Melanocyte of skin (primary cell): ENCODE measurements at places on chromosomes 7 and 10. TPM values are rescaled to one million over a fixed set of nuclear protein-coding genes. Genes with fewer than 3 reads are reported as not detected.

NUPR2 gene
- total RNA-seq, result not detected in 2 replicates

TMEM229A gene
- total RNA-seq, result not detected in 2 replicates

CALHM1 gene
- not detected in 2 replicates for total RNA-seq

GIMAP8 gene
- total RNA-seq, result not detected in 2 replicates

HOXA6 gene
- total RNA-seq, result 0.33 and 1.7 TPM in 2 replicates

ATRNL1 gene
- 12.4 and 22.9 TPM in 2 replicates for total RNA-seq

ASZ1 gene
- total RNA-seq, result not detected in 2 replicates

CASP2 gene
- total RNA-seq, result 11.0 and 18.9 TPM in 2 replicates

CYP2C18 gene
- not detected in 2 replicates for total RNA-seq

NPY gene
- not detected in 2 replicates for total RNA-seq

EGR2 gene
- under 0.01 TPM in 1 of 2 replicates, not detected in the other for total RNA-seq

HMX3 gene
- not detected in 2 replicates for total RNA-seq

OR13A1 gene
- total RNA-seq, result not detected in 2 replicates

AGMO gene
- 0.15 and 0.33 TPM in 2 replicates for total RNA-seq

FOXP2 gene
- 1.7 and 4.5 TPM in 2 replicates for total RNA-seq

ABCB1 gene
- 2.4 and 3.6 TPM in 2 replicates for total RNA-seq

SLC39A12 gene
- total RNA-seq, result 0.67 and 1.1 TPM in 2 replicates

VPS26A gene
- total RNA-seq, result 33.7 and 44.7 TPM in 2 replicates

RPEL1 gene
- total RNA-seq, result under 0.01 TPM in 2 replicates

CALHM3 gene
- total RNA-seq, result not detected in 2 replicates

GPR158 gene
- total RNA-seq, result 1.3 and 3.2 TPM in 2 replicates

ENTPD1 gene
- total RNA-seq, result under 0.01 and 0.73 TPM in 2 replicates

HIPK2 gene
- total RNA-seq, result 26.8 and 27.3 TPM in 2 replicates

CRCP gene
- total RNA-seq, result 23.1 and 30.5 TPM in 2 replicates

SLC29A4 gene
- total RNA-seq, result 0.31 and 0.33 TPM in 2 replicates

NEBL gene
- under 0.01 TPM in 1 of 2 replicates, not detected in the other for total RNA-seq

TNRC18 gene
- total RNA-seq, result 29.3 and 47.3 TPM in 2 replicates

PPP1R3C gene
- total RNA-seq, result 7.9 and 41.8 TPM in 2 replicates

CYP2C19 gene
- not detected in 2 replicates for total RNA-seq

LRRN3 gene
- 0.73 and 3.1 TPM in 2 replicates for total RNA-seq

LRRD1 gene
- total RNA-seq, result under 0.01 TPM in 1 of 2 replicates, not detected in the other

APBB1IP gene
- total RNA-seq, result not detected in 2 replicates

CFAP46 gene
- 0.69 and 0.73 TPM in 2 replicates for total RNA-seq

COBL gene
- total RNA-seq, result 0.33 and 9.3 TPM in 2 replicates

OR2F2 gene
- not detected in 2 replicates for total RNA-seq

DNAJB9 gene
- total RNA-seq, result 24.1 and 33.8 TPM in 2 replicates

CLEC5A gene
- not detected in 2 replicates for total RNA-seq

GPR141 gene
- not detected in 2 replicates for total RNA-seq

SEMA3D gene
- total RNA-seq, result 0.33 and 0.46 TPM in 2 replicates

MOGAT3 gene
- total RNA-seq, result not detected in 2 replicates

ITGA8 gene
- total RNA-seq, result under 0.01 TPM in 1 of 2 replicates, not detected in the other

HUS1 gene
- total RNA-seq, result 24.3 and 36.2 TPM in 2 replicates

HOXA2 gene
- not detected in 2 replicates for total RNA-seq

DOCK1 gene
- total RNA-seq, result 45.4 and 112 TPM in 2 replicates

ZNF138 gene
- total RNA-seq, result 5.0 and 6.3 TPM in 2 replicates

GIMAP7 gene
- not detected in 2 replicates for total RNA-seq

NOC3L gene
- total RNA-seq, result 34.3 and 39.9 TPM in 2 replicates
